Renal pelvis (tissue), 12 donors: ENCODE measurements at places on chromosomes 1 and 21.

- DNase-seq: no peak
Observed at GRCh38 chr1:43207229-43207853, 35.2 kb downstream of the CFAP57 start.

- DNase-seq: no peak
Observed at GRCh38 chr1:196114193-196114592, 494.0 kb downstream of the KCNT2 start.

DNA sequence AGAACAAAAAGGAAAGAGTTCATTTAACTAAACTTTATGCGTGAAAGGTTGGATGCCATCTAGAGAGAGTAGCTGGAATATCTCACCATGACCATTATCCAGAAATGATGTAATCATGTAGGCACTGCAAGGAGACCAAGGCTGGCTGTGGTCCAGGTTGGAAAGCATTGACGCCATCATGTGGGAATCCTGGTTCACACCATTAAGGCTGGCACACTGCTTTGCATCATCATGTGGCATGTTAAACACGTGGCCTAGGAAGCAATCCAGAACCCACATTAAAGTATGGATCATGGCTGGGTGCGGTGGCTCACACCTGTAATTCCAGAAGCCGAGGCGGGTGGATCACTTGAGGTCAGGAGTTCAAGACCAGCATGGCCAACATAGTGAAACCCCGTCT lies 4.3 kb downstream of the ADAMTS1 start:
- DNase-seq: no peak

GRCh38 chr1:231272173-231272572 lies 31.2 kb downstream of the GNPAT start:
- no peak for DNase-seq
